HCT116 (cell line): ENCODE measurements at places on chromosomes 12 and 14.

DNA sequence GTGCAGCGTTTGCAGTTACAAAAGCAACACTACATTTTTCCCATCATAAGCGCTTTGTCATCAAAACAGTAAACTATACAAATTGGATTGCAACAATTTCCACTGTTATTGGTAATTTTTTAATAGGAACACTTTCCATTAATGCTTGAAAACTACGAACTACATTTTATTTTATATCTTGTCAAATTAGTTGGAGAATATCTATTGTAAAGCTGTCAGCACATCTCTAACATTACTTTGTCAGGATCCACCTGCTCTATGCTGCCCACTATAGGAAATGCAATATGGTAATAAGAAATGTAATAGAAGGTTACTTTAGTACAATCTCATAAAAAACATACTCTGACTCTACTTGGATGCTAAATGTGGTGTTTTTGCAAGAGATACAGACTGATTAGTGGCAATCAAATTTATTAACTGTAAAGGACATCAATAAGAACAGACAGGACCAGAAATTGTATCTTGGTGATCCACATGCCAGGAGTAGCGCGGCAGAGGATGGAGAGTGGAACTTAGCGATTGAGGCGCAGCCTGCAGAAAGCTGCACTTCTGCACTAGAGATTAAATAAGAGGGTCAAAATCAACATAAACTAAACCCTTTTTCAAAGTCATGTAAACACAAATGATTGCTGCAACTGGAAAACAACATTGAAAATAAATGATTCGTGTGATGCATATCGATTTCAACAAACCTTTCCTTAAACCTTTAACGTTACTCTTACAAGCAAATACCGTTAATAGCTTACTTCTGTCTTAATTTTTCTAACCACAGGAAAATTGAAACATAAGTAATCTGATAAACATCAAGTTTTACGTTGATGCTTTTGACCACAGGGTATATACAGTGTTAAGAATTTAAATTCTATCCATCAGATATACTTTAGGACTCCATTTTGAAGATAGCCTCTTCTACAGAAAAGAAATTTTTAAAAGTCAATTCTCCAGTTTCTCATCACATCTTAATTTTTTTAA lies 3.6 kb upstream of the ARID2 start:
- DNase-seq = no peak

- no peak for DNase-seq
Observed at GRCh38 chr14:92719421-92719820, 29.0 kb downstream of the LGMN start.

DNA sequence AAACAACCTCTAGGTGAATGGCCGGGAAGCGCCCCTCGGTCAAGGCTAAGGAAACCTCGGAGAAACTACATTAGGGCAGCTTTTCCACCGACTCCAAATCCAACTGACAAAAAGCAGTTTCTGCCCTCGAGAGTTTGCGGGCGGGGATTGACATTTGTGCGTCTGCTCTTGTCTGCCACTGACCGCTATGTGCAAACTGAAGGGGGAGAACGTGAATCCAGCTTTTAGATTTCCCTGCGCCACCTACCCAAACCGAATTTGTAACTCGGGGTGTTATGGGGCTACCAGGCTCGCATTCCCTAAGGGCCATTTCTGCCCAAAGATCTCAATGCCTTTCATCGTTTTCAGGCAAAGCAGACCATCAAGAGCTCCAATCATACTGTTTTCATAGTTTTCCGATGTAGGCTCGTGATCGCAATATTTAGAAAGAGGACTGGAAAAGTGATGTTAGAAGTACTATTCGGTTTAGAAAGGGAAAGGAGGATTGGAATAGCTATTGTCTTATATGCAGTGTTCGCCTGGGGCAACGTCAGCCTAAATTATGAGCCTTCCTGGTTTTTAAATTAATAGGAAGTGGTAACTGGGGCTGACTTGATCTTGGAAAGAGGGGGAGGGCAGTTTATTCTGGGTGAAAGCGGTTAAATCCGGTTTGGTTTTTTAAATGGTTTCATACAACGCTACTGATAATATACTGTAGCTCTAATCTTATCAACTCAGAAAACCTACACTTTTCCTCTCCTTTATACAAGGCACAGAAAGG lies 45.4 kb downstream of the BCAT1 start:
- DNase-seq = no peak

GRCh38 chr12:115774148-115774895 lies 503.2 kb downstream of the MED13L start:
- peak; percentile 43 for DNase-seq

DNA sequence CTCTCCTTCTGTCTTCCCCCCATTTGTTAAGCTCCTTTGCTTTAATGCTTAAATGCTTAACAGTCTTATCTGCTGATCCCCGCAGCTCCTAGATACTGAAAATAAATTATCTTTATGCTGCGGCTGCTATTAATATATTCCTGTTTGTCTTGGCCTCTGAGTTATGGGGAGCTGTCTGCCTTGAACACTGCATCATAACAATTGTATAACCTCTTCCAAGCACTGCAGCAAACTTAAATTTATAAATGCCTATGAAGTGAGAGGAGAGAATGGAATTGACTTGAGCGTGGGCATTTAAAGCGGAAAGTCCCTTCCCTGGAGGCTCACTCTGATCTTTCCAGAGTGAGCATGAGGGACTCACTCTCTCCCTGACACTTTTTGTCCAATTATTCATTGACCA lies 23.1 kb upstream of the DCP1B start:
- no peak for DNase-seq

- DNase-seq = no peak
Observed at GRCh38 chr12:51349026-51349425, 2.5 kb upstream of the CELA1 start.

DNA sequence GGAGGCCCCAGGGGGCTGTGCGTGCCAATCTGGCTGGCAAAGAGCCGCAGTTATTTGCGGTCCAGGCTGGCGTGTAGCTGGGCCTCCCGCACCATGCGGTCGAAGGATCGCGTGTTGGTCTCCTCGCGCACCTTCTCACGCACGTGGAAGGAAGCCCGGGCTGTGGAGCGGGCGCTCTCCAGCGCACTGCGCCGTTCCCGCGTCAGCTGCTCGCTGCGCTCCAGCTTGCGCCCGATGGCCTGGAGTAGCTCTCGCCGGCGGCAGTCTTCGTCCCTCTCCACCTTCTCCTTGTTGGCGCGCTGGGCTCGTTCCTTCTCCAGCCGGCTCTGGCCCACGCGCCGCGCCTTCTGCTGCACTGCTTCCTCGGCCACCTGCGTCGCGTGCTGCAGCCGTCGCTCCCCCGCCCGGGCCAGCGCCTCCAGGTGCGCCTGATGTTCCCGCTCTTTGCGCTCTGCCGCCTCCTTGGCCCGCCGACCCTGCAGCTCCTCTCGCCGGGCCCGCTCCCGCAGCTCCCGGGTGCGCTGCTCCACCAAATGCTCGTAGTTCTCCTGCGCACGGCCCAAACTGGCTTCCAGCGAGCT lies 3.1 kb downstream of the CCDC177 start:
- no peak for DNase-seq

DNA sequence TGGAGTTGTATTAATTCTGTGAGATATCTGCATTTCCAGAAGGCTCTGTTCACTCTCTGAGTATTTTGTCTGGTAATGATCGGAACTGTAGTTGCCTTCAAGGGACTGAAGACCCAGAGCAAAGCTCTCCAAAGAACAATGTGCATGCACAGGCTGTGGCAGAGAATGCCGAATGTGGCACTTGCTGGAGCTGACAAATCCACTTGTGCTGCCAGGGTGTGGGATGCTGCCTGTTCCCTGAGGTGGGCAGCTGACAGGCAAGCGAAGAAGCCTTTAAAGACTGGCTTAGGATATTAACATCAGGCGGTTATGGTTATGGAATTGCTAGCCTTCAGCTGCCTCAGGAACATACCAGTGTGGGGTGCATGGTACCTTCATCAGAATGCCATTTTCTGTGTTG lies 419.9 kb upstream of the ATP2B1 start:
- no peak for DNase-seq

GRCh38 chr14:77458249-77458950 lies 507 bp downstream of the AHSA1 start:
- DNase-seq = no peak

GRCh38 chr12:109258201-109258600 lies 50.9 kb downstream of the FOXN4 start:
- no peak for DNase-seq

DNA sequence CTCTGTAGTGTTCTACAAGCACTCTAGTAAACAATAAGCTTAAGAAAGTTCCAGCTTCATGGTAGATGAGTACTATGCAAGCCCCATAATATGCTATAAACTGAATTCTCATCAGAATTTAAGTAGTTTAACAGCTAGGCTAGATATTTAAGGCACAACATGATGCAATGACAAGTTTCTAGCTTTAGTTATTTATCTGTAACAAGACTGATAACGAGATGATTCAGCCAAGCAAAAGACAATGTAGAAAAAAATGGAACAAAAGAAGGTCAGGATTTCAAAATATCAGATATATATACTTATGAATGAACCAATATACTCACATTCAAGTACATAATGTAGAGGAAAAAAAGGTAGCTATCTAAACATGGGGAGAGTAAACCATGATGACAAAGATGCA lies 61.0 kb upstream of the RERGL start:
- no peak for DNase-seq

- no peak for DNase-seq
Observed at GRCh38 chr12:18919871-18920511, 182.1 kb downstream of the CAPZA3 start.

GRCh38 chr12:126095748-126096510 lies 1030.7 kb downstream of the AACS start:
- DNase-seq = no peak

DNA sequence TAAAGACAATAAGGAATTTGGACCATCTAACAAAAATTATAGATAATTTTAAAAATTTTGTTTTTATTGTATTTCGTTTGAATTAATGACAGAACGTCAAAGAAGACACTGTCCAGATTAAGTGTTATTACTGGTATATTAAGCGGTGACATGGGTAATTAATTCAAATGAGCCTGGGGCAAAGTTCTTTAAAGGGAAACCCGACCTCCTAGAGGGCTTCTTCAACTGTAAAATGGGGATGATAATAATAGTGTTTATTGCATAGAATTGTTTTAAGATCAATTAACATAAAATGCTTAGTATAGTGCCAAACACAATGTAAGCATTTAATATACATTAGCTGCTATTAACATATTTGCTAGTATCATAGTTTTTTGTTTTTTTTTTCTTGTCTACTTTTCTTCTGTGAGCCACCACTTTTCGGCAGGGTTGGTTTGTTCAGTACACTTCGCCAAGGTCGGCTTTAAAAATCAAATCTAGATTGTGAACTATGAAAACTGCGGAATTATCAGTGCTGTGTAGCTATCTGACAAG lies 514 bp upstream of the LARP4 start:
- no peak for DNase-seq

DNA sequence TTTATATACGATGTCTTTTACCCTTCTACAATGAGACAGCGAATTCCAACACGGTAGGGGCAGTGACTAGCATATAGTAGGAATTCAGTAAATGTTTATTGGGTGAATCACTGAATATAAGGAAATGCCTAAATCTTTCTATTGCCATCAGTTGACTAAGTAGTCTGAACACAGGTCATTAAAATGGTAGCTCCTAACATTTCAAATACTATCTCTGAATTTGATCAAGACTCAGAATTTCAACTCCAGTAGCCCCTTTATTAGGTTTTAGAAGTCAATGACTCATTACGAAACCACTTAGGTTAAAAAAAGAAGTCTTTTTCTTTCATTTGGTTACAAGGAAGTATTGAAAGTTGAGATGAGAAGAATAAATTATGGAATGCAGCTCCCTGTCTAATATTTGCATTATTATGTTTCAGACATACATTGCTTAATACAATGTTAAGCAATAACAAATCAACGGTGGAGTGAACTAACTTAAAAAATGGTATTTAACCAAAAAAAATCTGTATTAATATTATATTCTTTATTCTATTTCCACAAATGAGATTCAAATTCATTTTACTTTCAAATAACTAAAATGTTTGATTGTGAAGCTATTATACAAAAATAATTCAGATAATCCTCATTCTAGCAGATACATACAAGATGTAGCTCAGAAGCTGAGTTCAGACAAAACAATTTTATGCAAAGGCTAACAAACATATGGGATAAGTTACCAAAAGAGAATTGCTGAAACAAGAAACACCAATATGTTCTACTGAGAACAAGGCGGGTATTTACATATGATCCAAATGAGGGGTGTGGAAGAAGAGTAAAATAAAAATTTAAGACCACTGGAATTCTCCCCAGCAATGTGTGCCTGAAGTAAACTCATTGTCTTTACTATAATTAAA lies 302.7 kb downstream of the CEP128 start:
- DNase-seq = peak; percentile 12

DNA sequence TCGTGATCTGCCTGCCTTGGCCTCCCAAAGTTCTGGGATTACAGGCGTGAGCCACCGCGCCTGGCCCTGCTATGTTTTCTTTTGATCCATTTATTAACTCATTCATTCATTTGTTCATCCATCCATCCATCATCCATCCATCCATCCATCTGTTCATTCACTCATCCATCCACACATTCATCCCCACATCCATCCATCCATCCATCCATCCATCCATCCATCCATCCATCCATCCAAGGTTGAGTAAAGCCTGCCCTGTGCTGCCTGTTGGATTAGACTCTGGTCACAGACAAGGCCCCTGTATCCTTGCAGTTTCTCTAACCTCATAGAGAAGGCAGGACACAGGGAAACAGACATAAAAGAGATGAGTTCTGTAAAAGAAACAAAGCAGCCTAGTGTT lies 44.9 kb downstream of the DNAH10 start:
- DNase-seq = no peak

- DNase-seq = no peak
Observed at GRCh38 chr12:84172823-84173424, 739.7 kb downstream of the SLC6A15 start.
